ENCODE measurements at places on chromosomes 7 and 10.
A peak's percentile ranks its signal among the peaks of the same experiment; 100 is the strongest.

GRCh38 chr10:14564268-14564744 lies 210.4 kb downstream of the FAM107B start:
- DNase-seq, result peak; percentile 63

- peak; percentile 41 for DNase-seq
Measured at GRCh38 chr10:88270871-88271713, 312.0 kb downstream of the RNLS start.

GRCh38 chr7:45236666-45237065 lies 79.1 kb downstream of the RAMP3 start:
- DNase-seq, result no peak

DNA sequence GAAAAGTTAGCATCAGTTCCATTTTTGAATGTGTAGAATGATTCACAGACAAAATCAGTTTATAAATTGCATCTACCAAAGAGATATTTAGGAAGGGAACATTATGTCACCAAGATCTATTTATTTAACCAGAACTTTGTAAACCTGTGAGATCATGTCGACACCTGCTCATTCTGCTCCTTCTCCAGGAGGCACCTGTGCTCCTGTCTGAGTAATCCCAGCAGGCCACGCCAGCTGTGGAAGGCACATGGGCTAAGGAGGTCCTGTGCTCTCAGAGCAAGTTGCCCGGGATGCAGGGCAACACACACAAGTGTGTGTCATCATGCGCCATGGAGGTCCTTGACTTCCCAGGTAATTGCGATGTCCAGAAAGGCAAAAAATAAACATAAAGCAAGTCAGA lies 45.5 kb upstream of the ADARB2 start:
- DNase-seq, result no peak

DNA sequence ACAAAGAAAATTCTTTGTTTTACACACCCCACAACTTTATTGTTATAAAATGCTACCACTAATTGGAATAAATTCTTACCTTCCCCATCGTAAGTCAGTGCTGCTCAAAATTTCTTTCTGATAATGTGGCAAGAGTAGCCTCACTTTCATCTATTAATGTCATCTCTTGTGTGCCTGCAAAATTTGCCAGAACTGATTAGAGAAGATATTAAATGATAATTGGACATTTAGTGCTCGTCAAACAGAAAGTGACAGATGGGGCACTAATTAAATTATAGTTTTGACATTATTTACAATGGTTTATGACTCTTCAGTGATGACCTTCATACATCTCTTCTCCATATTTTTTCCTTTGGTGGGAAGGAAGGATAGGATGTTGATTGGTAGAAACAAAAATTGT lies 690.9 kb downstream of the NXPH1 start:
- DNase-seq, result no peak

GRCh38 chr10:80382989-80383388 lies 25.4 kb upstream of the PRXL2A start:
- peak; percentile 50 for DNase-seq

GRCh38 chr7:102840404-102840803 lies 72.4 kb upstream of the LRRC17 start:
- no peak for DNase-seq

GRCh38 chr10:74096777-74097176 lies 53.9 kb downstream of the AP3M1 start:
- DNase-seq, result no peak

DNA sequence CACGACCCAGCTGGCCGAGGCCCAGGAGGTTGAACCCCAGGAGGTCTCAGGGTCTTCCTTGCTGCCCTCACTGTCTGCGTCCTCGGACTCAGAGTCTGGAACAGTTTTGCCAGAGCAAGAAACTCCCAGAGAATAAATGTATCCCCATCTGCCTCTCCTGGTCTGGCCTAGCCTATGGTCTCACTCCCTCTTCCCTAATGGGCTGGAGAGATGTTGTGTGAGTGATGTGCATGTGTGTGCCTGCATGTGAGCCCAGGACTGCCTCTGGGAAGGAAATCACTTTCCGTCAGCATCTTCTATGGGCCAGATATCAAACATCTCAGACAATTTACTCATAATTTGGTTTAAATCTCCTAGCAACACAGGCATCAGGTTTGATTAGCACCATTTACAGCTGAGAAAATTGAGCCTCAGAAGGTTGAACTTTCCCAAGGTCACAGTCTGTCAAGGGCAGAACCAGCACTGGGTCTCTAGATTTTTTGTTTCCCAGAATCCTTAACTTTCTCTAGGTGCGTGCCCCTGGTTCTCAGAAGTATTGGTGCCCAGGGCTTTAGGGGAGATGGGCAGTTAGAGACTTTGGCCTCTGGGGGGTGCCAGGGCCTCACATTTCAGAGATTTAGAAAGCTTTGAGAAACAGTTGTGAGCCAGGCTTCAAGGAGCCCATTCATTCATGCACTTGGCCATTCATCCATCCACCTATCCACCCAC lies 4.9 kb downstream of the TMEM270 start:
- DNase-seq, result no peak

- DNase-seq, result no peak
Measured at GRCh38 chr10:30538086-30538485, 91.5 kb downstream of the LYZL2 start.

- DNase-seq, result no peak
Measured at GRCh38 chr10:121403527-121403926, 194.7 kb downstream of the FGFR2 start.
